Naive thymus-derived CD4-positive, alpha-beta T cell (primary cell): ENCODE measurements at places on chromosomes 6 and 20.
A peak's percentile ranks its signal among the peaks of the same experiment; 100 is the strongest.

DNA sequence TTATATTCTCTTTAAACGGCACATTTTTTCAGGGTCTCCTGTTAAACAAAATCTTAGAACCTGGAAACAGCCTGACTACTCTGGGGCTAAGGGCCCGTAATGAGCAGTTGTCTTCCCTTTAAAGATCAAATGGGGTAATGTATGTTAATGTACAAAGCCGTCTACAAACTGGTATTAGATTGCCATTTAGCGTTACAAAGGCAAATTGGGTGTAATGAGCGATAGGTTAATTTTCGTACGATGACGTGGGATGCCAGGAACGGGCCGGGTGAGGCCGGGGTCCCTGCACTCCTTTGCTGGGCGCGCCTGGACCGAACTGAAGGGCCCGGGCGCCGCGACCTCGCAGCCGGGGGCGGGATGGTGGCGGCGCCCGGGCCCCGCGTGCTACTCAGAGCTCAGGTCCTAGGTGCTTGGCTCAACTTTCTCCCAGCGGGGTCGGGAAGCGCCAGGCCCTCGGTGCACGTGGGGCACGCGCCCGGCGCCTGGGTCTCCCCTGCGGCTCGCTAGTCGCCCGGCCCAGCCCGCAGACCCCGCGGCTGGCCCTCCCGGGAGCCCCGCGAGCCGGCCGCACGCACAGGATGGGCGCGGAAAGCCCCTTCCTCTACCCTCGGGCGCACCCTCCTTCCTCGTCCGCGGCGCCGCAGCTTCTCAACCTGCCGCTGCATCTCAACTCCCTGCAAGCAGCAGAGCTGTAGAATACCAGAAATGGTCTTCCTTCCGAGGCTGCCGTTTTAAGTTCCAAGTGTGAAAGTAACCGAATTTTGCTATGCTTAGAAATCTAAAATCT lies 5.9 kb downstream of the NKX2-4 start:
- no peak overlapping the region for H3K27ac ChIP-seq
- H3K27me3 ChIP-seq: peaks cover 20% of the 10 kb centered on the region
- no peak overlapping the region for H3K4me3 ChIP-seq
- no peaks in the 10 kb centered on the region for H3K4me1 ChIP-seq
- no peak for DNase-seq

DNA sequence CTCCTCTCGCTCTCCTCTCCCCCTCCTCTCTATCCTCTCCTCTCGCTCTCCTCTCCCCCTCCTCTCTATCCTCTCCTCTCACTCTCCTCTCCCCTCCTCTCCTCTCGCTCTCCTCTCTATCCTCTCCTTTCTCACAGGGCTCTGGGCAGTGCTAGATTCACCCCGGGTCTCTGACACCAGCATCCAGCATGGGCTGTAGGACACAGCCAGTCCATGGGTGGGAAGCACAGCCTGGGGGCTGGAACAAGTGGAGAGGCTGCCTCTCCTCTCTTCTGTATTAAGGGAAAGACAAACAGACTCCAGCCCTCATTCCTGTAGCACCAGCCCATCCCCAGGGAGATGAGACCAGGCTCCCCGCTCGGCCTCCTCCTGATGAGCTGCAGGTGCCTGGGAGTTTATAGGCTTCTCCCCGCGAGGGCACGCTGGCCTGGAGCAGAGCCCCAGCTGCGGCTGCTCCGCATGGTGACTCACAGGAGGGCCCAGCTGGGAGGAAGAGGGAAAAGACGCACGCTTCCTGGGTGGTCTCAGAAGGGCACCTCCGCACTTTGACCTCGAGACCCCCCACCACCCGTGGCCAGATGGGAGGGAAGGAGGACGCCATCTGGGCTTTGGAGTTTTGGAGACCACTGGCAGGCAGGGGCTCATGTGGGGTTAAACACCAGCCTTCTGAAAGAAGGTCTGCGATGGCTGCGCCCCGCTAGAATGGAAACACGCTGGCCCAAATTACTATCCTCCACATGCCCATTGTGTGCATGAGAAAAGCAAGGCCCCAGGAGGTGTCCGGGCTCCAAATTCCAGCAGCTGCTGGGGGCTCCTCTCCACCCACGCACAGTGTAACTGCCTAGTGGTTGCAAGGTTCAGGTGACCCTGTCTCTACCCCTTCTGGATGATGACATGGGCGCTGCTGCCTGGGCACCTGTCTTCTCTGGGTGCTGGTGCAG lies 68.0 kb downstream of the BMP7 start:
- no peaks in the 10 kb centered on the region for H3K27me3 ChIP-seq
- no peaks in the 10 kb centered on the region for H3K4me1 ChIP-seq
- H3K4me3 ChIP-seq: no peak overlapping the region
- DNase-seq: no peak
- no peaks in the 10 kb centered on the region for H3K36me3 ChIP-seq
- no peak overlapping the region for H3K27ac ChIP-seq

- no peaks in the 10 kb centered on the region for H3K4me1 ChIP-seq
- H3K36me3 ChIP-seq: no peaks in the 10 kb centered on the region
- H3K27ac ChIP-seq: no peak overlapping the region
- DNase-seq: no peak
Measured at GRCh38 chr20:60395991-60396390, 437.8 kb downstream of the CDH26 start.

DNA sequence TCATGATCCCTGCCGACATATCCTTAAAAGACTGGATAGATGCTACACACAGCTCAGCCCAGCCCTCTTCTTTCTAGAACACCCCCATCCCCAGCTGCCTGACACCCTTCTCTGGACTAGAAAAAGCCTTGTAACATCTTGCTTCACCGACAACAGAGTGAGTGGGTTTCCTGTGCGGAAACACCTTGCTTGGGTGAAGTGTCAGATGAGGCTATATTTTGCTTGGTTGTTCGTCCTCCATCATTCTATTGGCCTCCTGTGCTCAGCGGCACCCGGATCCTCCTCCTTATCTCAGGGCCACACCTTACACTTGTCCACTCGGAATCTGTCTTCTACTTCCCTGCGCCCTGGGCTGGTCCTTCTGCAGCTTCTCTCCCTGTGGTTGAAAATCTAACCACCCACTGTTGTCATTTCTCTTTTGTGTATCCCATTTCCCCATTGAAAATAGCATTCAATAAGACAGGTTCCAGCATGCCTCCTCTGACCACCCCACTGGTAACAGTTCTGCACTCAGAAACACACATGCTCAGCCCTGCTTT lies 101.3 kb upstream of the MLN start:
- H3K4me1 ChIP-seq: peaks cover 71% of the 10 kb centered on the region
- DNase-seq: peak; percentile 79
- H3K27me3 ChIP-seq: no peaks in the 10 kb centered on the region
- peak overlapping the region; percentile 28 for H3K4me3 ChIP-seq

DNA sequence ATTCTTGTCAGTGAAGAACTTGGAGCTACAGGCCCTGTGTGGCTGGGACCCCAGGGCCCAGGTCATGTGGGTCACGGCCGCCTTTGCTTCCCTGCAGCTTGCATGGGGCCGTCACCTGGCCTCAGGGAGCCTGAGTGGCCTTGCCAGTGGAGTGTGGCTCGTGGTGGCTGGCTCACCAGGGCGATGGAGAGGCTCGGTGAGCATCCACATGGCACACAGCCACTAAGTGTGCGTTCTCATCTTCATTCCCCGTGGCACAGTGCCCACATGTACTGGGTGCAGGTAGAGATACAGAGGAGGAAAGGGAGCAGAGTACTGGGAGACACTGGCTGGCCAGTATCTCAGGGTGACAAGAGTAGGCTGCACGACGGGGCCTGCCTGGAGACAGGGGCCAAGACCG lies 21.5 kb downstream of the MANBAL start:
- no peak overlapping the region for H3K27ac ChIP-seq
- H3K4me3 ChIP-seq: no peak overlapping the region
- no peaks in the 10 kb centered on the region for H3K27me3 ChIP-seq
- H3K36me3 ChIP-seq: no peaks in the 10 kb centered on the region

DNA sequence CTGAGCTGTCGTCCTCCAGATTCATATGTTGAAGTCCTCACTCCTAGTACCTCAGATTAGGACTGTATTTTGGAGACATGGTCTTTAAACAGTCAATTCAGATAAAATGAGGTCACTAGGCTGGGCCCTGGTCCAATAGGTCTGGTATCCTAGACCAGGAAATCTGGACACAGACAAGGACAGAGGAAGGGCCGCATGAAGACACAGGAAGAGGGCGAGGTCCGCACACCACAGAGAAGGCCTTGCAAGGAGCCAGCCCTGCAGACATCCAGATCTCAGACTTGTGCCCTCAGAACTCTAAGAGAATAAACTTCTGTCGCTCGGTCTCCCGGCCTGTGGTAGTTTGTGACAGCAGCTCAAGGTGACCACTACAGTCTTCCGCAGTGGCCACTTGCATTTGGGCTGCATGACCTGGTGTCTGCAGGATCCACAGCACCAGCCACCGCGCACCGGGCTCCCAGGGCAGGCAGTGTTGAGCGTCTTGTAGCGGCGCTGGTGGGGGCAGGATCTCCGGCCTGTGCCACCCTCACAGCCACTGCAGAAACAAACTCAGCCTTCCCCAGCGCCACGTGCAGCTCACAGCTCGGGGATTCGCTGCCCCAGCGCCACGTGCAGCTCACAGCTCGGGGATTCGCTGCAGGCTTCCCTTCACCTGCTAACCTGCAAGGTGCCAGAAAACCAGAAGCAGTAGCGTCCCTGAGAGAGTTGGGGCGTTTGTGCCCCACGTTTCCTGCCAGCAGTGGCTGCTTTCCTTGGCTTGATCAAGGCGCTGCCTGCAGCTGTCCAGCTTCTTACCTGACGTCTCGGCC lies 6.0 kb upstream of the RBM38 start:
- H3K27me3 ChIP-seq: no peaks in the 10 kb centered on the region
- no peak overlapping the region for H3K27ac ChIP-seq
- peaks cover 14% of the 10 kb centered on the region for H3K4me1 ChIP-seq
- no peak for DNase-seq
- no peaks in the 10 kb centered on the region for H3K36me3 ChIP-seq

DNA sequence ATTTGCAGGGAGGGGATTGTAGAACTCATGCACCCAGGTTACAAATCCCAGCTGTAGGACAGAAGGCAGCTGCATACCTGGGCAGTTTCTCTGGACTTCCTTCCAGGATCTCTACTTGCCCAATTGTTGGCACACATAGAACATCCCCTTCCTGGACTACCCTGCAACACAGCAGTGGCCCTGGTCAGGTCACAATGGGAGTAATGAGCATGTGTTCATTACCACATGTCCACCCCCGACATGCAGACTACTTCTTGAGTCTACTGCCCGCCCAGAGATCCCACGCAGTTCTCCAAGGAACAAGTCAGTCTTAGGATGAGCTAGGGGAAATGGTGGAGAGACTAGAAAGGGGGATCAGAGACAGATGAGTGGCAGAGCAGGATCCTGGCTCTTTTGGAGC lies 5.1 kb downstream of the PEX6 start:
- H3K27ac ChIP-seq: no peak overlapping the region
- H3K27me3 ChIP-seq: no peaks in the 10 kb centered on the region
- H3K4me3 ChIP-seq: no peak overlapping the region

- DNase-seq: no peak
- no peaks in the 10 kb centered on the region for H3K36me3 ChIP-seq
- no peak overlapping the region for H3K4me3 ChIP-seq
- no peak overlapping the region for H3K27ac ChIP-seq
Measured at GRCh38 chr20:57470666-57471495, 54.1 kb downstream of the CTCFL start.

GRCh38 chr6:29667158-29667557 lies 10.3 kb downstream of the MOG start:
- no peaks in the 10 kb centered on the region for H3K4me1 ChIP-seq
- no peak overlapping the region for H3K27ac ChIP-seq
- no peaks in the 10 kb centered on the region for H3K36me3 ChIP-seq
- DNase-seq: no peak
